ENCODE measurements at places on chromosomes 4 and X. TPM values are rescaled to one million over a fixed set of nuclear protein-coding genes. Genes with fewer than 3 reads are reported as not detected.

Gene GAGE12H
- not detected for polyA plus RNA-seq

Gene TBC1D8B
- 0.71 TPM for polyA plus RNA-seq

Gene OR13H1
- not detected for polyA plus RNA-seq

Gene RTL3
- not detected for polyA plus RNA-seq

Gene SEC24B
- 30.9 TPM for polyA plus RNA-seq

Gene FOXP3
- polyA plus RNA-seq = 0.67 TPM

Gene RRH
- polyA plus RNA-seq = 0.19 TPM

Gene GLRA3
- polyA plus RNA-seq = not detected

Gene ADH6
- 0.06 TPM for polyA plus RNA-seq

Gene USP17L28
- polyA plus RNA-seq = not detected

Gene ITIH6
- 0.02 TPM for polyA plus RNA-seq

Gene HS3ST1
- polyA plus RNA-seq = 0.50 TPM

Gene STK32B
- polyA plus RNA-seq = 1.7 TPM

Gene GPR34
- polyA plus RNA-seq = not detected

Gene ADGRA3
- 24.1 TPM for polyA plus RNA-seq

Gene PPP2R3B
- 80.1 TPM for polyA plus RNA-seq

Gene CXCL8
- not detected for polyA plus RNA-seq

Gene ARMCX1
- polyA plus RNA-seq = 12.5 TPM

Gene SCML2
- polyA plus RNA-seq = 14.6 TPM

Gene XAGE5
- not detected for polyA plus RNA-seq

Gene ERAS
- 0.70 TPM for polyA plus RNA-seq

Gene FTSJ1
- polyA plus RNA-seq = 80.4 TPM

Gene GAGE12J
- polyA plus RNA-seq = not detected

Gene FDCSP
- polyA plus RNA-seq = not detected

Gene SMIM10L2A
- polyA plus RNA-seq = 10.7 TPM

Data from H1 (cell line).